T-helper 1 cell (primary cell): ENCODE measurements at places on chromosomes 7 and 10.

- DNase-seq, result no peak
Observed at GRCh38 chr7:114130866-114131265, 212.1 kb upstream of the PPP1R3A start.

DNA sequence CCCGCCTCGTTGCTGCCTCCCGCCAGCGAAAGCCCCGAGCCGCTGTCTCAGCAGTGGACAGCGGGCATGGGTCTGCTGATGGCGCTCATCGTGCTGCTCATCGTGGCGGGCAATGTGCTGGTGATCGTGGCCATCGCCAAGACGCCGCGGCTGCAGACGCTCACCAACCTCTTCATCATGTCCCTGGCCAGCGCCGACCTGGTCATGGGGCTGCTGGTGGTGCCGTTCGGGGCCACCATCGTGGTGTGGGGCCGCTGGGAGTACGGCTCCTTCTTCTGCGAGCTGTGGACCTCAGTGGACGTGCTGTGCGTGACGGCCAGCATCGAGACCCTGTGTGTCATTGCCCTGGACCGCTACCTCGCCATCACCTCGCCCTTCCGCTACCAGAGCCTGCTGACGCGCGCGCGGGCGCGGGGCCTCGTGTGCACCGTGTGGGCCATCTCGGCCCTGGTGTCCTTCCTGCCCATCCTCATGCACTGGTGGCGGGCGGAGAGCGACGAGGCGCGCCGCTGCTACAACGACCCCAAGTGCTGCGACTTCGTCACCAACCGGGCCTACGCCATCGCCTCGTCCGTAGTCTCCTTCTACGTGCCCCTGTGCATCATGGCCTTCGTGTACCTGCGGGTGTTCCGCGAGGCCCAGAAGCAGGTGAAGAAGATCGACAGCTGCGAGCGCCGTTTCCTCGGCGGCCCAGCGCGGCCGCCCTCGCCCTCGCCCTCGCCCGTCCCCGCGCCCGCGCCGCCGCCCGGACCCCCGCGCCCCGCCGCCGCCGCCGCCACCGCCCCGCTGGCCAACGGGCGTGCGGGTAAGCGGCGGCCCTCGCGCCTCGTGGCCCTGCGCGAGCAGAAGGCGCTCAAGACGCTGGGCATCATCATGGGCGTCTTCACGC is 825 bp downstream of the ADRB1 start:
- no peak for DNase-seq

- DNase-seq, result no peak
Observed at GRCh38 chr7:105245398-105246114, 143.2 kb downstream of the SRPK2 start.

DNA sequence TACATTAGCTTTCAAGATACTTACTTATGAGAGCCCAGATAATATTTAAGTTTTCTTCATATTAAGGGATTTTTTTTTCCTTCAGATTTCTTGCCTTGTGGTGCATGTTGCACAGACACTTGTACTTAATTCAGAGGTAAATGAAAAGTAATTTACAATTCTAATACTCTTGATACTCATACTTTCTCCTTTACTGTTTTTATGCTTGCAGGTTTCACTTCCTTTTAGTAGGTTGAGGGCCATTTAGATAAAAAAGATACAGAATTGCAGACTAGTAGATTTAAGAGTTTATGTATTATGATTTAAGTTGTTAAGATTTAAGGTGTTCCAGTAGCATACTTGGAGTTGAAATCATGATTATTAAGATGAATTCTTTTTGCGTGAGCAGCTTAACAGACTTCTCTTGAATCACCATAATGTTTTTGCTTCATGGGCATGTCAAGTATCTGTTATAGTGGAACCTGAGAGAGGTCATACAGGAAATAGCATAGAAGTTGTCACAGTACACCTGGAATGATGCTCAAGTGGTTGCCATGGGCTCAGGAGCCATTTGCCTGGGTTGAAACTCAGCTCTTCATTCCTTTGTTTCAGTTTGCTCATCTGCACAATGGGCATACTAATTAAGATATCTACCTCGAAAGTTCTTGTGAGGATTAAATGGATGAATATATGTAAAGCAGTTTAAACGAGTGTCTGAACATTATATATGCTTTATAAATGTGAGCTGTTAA is 174.8 kb upstream of the PRPS1L1 start:
- DNase-seq, result no peak

DNA sequence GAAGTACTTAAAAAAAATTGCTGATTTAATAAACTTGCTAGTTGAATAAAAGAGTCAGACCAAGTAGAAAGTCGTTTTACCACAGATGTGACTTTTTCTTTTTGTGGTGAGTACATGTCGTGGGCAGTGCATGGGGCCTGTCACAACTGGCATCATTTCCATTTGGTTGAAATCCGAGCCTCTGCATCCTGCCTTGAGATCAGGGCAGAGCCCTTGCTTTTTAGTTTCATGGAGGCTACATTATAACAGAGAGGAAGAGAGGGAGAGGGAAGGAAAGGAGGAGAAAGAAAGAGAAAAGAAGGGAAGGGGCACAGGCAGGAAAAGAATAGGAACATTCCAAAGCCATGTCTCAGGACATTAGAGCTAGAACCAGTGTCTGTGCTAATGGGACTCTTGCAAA is 20.4 kb upstream of the INSYN2A start:
- DNase-seq, result no peak

DNA sequence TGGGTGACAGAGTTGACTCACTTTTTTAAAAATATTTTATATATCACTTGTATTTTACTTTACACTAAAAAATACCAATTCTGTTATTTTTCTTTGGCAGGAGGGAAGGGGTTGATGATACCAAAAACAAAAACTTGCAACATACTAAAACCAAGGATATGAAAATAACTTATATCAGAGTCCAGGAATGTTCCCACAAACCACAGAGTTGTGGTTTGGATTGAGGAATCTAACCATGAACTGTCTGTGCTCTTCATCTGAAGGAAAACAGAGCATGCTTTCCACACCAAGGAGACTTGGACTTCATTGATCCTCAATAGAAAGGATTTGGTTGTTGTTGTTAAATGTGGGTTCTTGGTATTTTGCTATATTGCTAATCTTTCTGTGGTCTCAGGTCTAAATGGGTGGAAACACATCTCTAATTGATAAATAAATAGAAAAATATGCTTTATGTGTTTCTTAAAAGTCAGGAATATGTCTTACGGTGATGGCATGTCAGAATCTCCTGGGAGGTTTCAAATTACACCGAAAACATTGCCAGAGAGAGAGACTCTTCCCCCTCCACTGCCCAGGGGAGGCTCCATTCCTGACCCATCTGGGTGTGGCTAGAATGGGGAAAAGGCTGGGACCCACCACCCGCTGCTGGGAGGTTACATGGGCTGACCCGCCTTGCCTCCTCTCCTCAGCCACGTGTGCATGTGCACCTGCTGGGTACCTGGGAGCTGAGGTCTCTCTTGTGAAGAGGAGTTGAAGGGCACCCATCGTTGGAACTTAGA is 46.9 kb upstream of the STK17A start:
- DNase-seq, result no peak

DNA sequence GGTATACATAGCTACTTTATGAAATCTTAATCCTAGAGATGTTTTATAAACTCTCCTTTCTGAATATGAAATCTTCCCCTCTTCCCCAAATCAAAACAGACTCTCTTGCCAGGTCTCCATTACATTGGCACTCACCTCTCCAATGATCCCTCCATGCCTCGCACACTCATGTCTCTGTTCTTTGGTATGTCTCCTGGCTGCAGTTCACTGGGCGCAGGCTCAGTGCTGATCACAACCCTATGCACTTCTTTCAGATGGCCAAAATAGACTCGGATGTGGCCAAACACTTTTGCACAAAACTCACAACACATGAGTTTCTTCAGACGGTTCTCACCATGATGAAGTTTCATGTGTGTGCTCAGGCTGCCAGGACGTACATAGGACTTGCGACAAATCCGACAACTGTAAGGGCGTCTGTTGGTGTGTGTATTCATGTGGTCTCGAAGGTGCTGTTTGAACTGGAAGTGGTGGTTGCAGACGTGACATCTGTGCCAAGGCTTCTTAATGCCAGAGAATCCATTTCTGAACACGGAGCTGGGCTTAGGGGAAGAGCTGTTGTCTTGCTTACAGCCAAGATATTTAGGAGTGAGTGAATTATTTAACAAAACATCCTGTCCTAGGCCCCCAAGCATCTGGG is 183.2 kb downstream of the ZNF438 start:
- no peak for DNase-seq

DNA sequence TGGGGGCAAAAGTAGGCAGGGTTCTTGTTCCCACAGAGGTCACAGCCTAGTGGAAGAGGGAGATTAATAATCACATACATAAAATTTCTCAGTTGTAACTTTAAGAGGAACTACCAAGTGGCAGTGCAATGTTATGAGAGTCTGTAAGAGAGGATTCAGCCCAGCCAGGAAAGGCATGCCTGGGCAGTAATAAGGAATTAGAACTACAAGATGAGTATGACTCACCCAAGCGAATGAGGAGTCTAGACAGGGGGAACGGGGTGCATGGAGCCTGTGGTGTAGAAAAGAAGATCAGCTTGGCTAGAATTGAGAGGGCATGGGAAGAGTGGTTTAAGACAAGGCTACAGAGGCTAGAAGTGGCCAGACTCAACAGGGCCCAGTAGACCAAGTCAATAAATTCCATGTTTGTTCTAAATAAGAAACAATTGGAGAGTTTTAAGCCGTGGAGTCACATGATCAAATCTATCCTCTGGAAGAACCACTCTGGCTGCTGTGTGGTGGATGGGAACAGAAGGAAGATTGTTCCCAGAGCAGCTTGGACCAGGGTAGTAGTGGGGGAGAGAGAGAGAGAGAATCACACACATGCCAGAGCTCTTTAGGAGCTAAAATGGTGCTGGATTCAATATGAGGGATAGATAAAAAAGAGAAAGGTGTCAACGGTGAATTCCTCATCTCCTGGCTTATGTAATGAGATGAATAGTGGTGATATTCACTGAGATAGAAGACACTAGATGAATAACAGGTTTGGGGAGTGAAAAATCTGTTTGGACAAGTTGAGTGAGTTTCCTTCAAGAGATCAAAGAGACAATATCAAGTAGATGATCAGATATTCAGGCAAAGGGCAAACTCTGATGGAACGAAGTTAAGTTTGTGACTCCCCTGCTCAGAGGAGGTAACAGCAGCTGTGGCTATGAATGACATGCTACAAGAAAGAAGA is 265.1 kb downstream of the FGFR2 start:
- no peak for DNase-seq

GRCh38 chr7:36284456-36285090 is 105.1 kb upstream of the ANLN start:
- DNase-seq, result no peak

GRCh38 chr10:131747791-131748190 is 153.0 kb upstream of the PPP2R2D start:
- no peak for DNase-seq

DNA sequence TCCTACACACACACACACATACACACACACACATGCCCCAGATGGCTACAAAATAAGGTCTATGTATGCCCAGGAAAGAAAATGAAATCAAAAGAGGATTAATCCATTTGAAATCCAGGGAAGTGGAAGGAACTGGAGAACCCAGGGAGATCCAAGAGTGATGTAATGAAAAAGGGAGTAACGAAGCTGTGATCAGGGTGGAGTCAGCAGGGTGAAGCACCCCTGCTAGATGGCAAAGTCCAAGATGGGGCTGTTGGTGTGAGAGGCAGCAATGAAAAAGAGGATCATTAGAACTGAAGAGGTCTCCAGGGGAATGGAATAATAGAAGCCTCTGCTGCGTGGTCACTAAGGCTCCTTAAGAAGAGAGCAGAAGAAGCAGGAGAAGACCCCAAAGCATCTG is 43.6 kb upstream of the IL6 start:
- DNase-seq, result no peak

GRCh38 chr7:105353752-105354328 is 34.9 kb downstream of the SRPK2 start:
- DNase-seq, result no peak

GRCh38 chr10:113096128-113096996 is 146.3 kb downstream of the TCF7L2 start:
- DNase-seq, result no peak

DNA sequence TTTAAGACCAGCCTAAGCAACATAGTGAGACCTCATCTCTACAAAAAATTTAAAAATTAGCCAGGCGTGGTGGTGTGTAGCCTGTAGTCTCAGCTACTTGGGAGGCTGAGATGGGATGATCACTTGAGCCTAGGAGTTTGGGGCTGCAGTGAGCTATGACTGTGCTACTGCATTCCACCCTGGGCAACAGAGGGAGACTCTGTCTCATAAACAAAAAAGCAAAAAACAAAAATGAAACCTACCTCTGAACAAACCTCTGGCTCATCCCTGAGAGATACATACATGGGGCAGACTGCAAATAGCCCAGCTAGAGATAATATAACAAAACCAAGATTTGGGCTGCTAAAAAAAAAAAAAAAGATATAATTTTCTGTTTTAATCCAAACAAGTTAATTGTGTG is 19.5 kb downstream of the C10orf67 start:
- peak; percentile 57 for DNase-seq

GRCh38 chr7:105876964-105877601 is 684 bp upstream of the ATXN7L1 start:
- DNase-seq, result no peak

DNA sequence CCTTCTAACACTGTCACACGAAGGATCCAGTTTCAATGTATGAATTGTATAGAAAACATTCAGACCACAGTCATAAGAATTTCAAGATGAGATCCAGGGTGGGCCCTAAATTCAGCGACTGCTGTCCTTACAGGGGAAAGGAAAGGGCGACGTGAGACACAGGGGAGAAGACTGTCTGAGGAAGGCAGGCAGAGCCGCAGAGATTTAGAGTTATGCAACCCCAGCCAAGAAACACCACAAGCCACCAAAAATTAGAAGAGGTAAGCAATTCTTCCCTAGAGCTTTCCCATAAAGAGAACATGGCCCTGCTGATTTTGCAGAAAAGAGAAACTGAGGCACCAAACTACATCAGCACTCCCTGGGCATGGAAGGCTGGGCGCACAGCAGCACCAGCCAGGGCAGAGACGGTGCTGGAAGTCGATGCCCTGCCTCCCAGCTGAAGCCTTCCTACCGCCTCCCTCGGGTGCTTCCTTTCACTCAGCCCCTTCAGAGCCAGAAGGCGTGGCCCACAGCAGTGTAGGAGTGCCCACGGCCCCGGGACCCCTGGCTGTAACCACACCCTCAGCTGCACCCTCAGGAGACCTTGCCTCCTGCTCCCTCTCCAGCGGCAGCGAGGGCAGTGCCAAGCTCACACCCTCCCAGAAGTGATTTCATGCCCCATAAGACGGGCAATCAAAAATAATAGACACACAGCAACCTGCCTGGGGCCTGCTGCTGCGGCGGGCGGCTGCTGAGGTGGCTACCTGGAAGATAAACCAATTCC is 81.0 kb upstream of the LRRC4 start:
- no peak for DNase-seq

GRCh38 chr10:11532306-11532705 is 79.1 kb downstream of the USP6NL start:
- DNase-seq, result no peak

GRCh38 chr10:78059906-78060702 is 26.4 kb downstream of the RPS24 start:
- DNase-seq, result no peak

DNA sequence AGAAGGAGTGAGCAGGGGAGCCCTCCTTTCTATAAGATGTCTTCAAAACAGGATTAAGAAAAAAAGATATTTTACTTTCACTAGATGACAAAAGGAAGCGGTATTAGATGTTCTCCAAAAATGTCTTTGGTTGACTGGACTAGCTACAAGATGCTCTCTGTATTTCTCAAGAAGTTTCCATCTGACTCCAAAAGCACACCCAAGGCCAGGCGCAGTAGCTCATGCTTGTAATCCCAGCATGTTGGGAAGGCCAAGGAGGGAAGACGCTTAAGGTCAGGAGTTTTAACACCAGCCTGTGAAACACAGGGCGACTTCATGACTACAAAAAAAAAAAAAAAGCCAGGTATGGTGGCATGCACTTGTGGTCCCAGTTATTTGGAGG is 84.5 kb downstream of the PIP4K2A start:
- peak; percentile 68 for DNase-seq
